ENCODE measurements at places on chromosomes 7 and 10.

DNA sequence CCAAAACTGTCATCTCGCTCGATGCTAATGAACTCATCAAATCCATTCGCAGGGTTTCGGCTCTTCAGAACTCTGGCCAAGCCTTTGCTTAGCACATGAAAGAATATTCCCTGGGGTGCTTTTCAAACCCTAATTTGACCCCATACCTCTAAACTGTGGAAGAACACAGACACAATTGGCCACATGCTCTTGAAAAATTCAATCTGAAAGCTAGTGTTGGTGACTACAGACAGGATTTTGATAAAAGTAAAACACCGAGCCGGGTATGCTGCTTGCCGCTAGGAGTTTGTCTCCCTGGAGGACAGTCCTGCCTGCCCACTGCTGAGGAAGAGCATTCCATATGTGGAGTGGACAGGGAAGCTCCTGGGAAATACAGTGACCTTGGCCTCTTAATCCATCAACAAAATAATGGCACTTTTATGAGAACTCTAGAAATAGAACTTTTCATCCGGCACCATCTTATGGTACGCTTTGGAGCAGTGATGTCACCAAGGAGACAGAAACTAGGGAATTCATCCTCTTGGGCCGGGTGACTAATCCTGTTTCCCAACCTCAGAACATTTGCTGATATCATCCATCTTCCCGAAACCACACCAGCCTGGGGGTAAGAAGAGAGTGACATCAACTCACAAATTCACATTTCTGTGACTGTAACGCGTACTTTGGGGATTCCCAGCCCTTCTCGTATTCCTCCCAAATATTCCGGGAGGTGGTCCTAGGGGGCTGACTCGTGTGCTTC is 34.2 kb downstream of the MTURN start:
- DNase-seq = no peak
- no peak overlapping the region for H3K4me3 ChIP-seq
- H3K4me1 ChIP-seq = peaks cover 4% of the 10 kb centered on the region
- H3K27ac ChIP-seq = no peak overlapping the region

DNA sequence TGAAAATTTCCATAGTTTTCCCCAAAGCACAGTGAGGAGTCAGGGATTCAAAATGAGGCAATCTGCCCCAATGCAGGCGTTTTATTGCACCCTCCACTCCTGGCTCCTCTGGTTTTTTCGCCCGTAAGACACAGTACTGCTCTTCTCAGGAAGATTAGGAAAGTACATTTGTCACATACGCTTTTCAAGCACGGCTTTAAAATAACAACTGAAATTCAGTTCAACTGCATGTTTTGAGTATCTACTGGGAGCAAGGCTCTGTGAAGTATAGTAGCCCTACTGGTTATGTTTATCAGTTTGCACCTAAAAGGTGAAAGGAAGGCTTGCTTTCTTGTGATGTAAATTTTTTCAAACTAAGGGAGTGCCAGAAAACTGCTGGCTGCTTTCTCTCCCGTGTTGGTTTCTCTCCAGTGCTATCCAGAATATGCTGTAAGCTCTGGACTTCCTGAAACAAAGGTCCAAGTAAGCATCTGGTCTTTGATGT is 1.9 kb upstream of the SGMS1 start:
- H3K27ac ChIP-seq = peak overlapping the region; percentile 100
- H3K27me3 ChIP-seq = no peaks in the 10 kb centered on the region
- peaks cover 23% of the 10 kb centered on the region for H3K4me1 ChIP-seq
- peak overlapping the region; percentile 93 for H3K4me3 ChIP-seq
- DNase-seq = no peak

DNA sequence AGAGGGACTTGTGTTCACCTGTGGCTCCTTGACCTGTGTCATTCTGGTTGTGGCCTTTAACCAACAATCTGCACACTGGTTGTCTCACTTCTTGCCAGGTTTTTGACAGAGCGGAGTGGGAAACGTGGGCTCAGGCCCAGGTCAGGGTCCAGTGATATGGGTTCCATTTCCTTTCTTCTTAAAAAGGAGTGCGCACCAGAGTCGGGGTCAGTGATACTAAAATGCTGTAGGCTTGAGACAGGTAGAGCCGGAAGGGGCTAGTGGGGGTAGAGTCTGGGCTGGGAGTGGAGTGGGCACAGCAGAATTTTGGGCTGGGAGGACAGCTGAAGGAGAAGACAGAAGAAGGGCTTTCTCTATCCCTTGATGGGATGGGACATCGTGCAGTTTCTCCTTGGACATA is 61.2 kb downstream of the SH2D4B start:
- H3K27me3 ChIP-seq = no peaks in the 10 kb centered on the region
- H3K36me3 ChIP-seq = no peaks in the 10 kb centered on the region
- H3K4me3 ChIP-seq = no peak overlapping the region
- peaks cover 28% of the 10 kb centered on the region for H3K4me1 ChIP-seq
- peak overlapping the region; percentile 84 for H3K27ac ChIP-seq
- DNase-seq = no peak

DNA sequence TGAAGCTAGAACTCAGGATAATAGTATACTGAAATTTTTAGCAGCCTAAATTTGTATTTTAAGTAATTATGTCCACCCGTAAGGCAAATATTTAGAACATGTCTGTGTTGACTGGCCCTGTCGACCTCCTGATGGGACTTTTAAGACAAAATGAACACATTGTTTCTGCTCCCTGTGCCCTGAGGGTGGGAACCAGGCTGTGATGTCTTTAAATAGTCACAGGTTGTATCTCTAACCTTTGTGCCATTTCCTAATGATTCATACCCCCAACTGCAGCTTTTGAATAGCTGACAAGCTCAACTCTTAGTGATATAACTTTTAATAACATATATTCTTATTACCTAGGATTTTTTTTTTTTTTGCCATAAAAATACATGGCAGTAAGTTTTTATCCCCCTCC is 494.9 kb upstream of the AKR1E2 start:
- no peaks in the 10 kb centered on the region for H3K36me3 ChIP-seq
- no peak overlapping the region for H3K4me3 ChIP-seq
- H3K27me3 ChIP-seq = no peaks in the 10 kb centered on the region
- no peak overlapping the region for H3K27ac ChIP-seq
- no peak for DNase-seq
- H3K4me1 ChIP-seq = peaks cover 3% of the 10 kb centered on the region

All from B cell (primary cell).